ENCODE measurements at places on chromosomes 6 and 20.
A peak's percentile ranks its signal among the peaks of the same experiment; 100 is the strongest.

GRCh38 chr20:44961870-44962267, 1.7 kb upstream of the TOMM34 start:
- no peak for DNase-seq

- no peak for DNase-seq
Measured at GRCh38 chr20:3980260-3981131, 34.9 kb downstream of the RNF24 start.

DNA sequence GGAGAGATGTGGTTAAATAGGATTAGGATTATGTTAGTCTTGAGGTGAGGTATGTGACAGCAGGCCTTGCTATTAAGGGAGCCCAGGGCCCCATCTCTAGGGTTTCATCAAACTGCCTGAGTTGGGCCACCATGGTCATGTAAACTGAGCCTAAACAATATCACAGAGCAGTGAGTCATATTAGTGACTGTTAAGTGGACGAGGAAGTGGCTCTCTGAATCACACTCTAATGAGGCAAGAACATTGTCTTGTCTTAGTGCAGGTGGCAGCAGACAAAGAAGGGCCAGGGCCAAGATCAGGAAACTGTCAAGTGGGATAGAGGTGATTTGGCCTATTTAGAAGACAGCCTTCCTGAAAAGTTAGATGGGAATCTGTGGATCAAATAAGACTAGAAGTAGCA, 23.1 kb downstream of the ENPP3 start:
- DNase-seq: no peak

- no peak for DNase-seq
Measured at GRCh38 chr20:49672096-49672664, 41.5 kb downstream of the B4GALT5 start.

GRCh38 chr6:73657201-73657600, 3.4 kb upstream of the SLC17A5 start:
- no peak for DNase-seq

- no peak for DNase-seq
Measured at GRCh38 chr6:106247293-106247692, 78.3 kb downstream of the ATG5 start.

DNA sequence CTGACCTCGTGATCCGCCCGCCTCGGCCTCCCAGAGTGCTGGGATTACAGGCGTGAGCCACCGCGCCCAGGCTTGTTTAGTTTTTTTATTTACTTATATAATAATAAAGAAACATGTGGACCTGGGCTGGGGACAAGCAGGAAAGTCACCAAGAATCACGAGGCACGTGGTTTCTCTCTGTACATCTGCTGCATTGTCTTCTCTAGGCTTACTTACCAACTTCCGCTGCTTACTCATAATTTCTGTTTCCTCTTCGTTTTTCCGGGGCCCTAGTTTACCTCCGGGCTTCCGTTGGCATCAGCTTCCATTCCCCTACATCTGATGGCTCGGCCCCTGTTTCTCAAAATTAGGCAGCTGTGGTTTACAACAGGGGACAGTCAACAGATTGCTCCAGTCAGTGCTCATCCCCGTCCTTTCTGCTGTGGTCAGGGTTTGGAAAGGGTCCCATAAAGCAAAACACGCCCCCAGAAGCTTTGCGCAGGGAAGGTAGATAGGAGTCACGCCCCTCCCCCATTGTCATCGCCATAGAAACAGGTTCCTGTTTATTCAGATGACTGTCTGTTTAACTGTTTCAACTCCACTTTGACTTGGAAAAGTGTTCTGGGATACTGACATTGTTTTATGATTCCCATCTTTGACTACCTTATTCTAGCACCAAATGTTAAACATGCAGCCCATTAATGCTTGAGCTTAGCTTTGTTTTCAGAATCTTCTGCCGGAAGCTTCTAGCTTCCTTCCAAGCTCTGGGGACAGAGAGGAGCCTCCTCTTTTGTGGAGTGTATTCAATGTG, 31.9 kb upstream of the TXLNB start:
- peak; percentile 55 for DNase-seq

Measured in stimulated activated CD8-positive, alpha-beta memory T cell treated with anti-CD3 and anti-CD28 coated beads, Interleukin-7, amount 100 ng/mL, for 1 hour (primary cell).